Jurkat, Clone E6-1 (cell line): ENCODE measurements at places on chromosomes 13 and 19.
A peak's percentile ranks its signal among the peaks of the same experiment; 100 is the strongest.

DNA sequence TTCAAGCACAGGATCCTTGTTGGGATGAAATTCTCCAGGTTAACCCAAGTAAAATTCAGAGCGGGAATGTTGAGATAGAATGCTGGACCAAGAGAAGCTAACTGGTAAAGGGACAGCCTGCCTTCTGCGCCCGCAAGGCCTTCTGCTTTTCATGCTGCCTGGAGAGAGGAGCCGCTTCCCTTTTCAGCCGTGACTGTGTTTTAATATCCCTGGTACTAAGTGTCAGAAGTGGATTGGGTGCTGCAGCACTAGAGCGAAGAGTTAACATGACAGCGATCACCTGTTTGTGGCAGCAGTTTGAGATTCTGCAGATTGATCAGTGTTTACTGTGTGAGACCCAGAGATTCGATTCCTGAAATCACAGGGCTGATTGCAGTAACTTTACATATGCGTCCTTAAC lies 197.4 kb upstream of the ZNF536 start:
- DNase-seq = no peak

DNA sequence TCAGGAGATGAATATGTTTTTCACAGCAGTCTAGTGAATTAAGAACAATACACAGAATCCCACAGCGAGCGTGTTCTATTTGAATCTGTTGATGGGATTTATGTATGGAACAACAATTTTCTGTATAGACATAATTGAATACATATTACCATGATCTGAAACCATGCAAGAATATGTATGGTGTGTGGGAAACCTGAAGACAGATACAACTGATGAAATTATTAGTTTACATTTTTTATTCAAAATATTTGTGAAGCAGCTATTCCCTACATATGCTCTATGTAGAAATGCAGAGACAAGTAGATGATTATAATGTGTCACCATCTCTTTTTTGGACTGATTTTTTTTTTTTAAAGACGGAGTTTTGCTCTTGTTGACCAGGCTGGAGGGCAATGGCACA lies 91.8 kb downstream of the DNAJC15 start:
- no peak for DNase-seq

GRCh38 chr13:74644229-74644628 lies 510.0 kb upstream of the KLF12 start:
- no peak for DNase-seq

DNA sequence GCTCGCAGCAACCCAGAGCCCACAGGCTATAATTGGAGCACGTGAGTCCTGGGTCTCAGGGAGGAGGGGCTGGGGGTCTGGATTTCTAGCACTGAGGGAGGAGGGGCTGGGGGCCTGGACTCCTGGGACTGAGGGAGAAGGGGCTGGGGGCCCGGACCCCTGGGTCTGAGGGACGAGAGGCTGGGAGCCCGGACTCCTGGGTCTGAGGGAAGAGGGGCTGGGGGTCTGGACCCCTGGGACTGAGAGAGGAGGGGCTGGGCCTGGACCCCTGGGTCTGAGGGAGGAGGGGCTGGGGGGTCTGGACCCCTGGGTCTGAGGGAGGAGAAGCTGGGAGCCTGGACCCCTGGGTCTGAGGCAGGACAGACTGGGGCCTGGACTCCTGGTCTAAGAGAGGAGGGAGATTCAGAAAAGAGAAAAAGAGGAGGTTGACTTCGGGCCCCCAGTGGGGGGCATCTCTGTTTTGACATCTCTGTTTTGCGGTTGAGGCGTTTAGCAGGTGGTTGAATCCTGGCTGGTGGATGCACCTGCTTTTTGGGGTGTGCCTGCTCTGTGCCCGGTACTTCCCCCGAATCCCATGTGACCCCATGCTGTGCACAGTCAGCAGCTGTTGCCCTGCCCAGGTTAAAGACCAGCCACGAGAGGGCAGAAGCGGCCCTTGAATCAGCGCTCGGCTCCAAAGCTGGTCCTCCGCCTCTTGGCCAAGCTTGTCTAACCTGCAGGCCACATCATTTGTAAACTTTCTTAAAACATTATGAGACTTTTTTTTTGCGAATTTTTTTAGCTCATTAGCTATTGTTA lies 10.5 kb downstream of the PVR start:
- DNase-seq = peak; percentile 51

- DNase-seq = no peak
Measured at GRCh38 chr13:23778002-23778652, 111.1 kb downstream of the MIPEP start.

- no peak for DNase-seq
Measured at GRCh38 chr19:991174-991931, 7.2 kb downstream of the WDR18 start.

- peak; percentile 61 for DNase-seq
Measured at GRCh38 chr13:104875038-104875754, 1660.3 kb downstream of the EFNB2 start.
